ENCODE measurements at places on chromosomes 2 and 18.

GRCh38 chr2:66460031-66460430 lies 25.1 kb downstream of the MEIS1 start:
- no peak for DNase-seq

DNA sequence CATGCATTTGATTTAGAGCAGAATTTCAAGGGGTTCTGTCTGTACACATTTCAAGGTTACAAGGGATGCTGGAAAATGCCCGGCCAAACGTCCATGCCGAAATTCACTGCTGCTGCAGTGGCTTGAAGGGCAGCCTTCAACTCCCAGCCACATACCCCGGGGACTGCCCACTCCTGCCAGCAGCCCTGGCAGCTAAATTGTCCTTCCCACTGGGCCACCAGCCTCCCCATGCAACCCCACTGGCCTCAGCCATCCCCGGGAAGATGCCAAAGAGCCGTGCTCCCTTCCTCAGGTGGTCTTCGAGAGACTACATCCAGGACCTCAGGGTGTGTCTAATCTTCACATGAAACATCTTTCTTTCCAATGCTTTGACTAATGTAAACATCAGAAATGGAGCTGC lies 478.7 kb upstream of the MYT1L start:
- DNase-seq: no peak

GRCh38 chr2:107810734-107811133 lies 16.0 kb upstream of the RGPD4 start:
- no peak for DNase-seq

DNA sequence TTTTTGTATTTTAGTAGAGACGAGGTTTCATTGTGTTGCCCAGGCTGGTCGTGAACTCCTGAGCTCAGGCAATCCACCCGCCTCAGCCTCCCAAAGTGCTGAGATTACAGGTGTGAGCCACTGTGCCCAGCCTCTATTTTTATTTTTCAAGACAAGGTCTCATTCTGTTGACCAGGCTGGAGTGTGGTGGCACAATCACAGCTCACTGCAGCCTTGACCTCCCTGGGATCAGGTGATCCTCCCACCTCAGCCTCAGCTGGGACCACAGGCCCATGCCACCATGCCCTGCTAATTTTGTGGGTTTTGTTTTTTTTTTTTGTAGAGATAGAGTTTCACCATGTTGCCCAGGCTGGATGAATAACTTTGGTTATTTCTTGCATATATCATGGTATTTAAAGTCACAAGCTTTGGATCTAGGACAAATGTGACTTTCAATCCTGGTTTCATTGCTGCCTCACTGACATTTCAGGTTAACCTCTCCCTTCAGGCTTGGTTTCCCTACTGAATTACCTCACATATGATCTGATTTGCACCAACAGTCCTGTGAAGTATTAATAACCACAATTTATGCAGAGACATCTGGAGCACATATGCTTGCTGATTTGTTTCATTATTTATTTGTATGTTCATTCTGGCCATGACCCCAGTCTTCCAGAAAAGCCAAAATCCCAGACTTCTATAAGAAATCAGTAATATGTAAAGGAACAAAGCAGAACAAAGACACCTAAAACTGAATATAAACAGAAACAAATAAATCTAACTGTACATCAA lies 17.5 kb upstream of the RAB31 start:
- DNase-seq: no peak

DNA sequence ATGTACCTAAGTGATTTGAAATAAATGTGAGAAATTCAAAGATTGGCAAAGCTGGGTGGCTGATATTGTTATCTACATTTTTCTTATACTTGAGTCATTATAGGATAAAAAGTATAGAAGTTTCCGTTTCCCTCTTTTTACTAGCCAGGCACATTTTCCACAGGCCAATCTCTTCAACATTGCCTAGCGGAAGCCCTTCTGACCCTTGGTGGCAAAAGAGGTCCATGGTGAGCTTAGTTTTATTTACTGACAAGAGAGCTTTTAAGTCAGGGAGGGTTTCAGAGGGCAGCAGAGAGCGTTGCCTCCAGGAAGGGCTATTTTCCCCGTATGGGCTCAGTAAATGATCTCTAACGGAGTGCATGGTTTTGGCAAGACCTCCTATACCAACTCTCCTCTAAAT lies 15.1 kb upstream of the RHOB start:
- DNase-seq: no peak

- DNase-seq: no peak
Measured at GRCh38 chr18:35837922-35838496, 134.5 kb upstream of the RMP24 start.

- DNase-seq: no peak
Measured at GRCh38 chr2:178846458-178846802, 39.2 kb upstream of the TTN start.

- DNase-seq: no peak
Measured at GRCh38 chr18:33755391-33755790, 177.4 kb downstream of the ASXL3 start.

- no peak for DNase-seq
Measured at GRCh38 chr2:17813742-17814473, 2.4 kb upstream of the MSGN1 start.

DNA sequence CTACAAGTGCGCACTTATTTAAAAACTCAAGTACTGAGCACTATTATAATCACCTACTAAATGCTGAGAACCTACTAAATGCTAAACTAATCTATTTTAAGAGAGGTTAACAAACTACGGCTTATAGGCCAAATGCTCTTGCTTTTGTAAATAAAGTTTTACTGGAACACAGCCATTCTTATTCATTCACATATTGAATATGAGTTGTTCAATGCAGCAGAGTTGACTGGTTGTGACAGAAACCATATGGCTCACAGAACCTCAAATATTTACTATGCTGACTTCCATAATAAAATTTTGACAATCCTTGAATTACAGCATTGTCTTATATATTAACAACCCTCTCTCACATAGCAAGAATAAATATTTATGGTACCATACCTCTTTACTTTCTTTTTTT lies 103.2 kb downstream of the ZNF521 start:
- no peak for DNase-seq

DNA sequence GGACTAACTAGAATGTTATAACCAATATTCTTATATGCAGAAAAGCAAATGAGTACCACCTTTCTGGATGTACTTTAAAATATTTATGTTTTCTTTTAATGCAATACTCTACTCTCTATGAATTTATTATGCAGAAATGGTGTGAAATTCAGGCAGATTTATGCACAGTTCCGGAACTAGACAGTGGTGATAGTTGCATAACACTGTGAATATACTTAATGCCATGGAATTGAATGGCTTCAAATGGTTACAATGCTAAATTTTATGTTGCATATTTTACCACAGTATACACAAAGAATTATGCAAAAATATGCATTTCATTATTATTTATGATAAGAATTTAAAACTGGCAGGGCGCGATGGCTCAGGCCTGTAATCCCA lies 287.8 kb upstream of the FN1 start:
- no peak for DNase-seq

DNA sequence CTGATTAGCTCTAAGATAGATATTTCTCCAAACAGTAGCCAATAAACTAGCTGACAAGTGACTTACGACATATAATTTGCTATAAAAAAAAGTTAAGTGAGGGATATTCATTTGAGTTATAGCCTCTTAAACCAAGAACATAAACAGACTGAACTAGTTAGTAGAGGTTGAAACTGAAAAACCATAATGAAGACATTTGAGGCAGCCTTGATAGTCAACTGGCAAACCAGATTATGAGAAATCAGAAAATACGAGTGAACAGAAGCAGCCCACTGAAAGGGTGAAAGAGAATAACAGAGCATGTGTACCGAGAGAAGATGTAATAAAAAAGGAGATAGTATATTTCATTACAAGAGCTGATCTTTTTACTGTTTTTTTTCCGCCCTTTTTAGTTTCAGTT lies 698.1 kb upstream of the SETBP1 start:
- DNase-seq: no peak

DNA sequence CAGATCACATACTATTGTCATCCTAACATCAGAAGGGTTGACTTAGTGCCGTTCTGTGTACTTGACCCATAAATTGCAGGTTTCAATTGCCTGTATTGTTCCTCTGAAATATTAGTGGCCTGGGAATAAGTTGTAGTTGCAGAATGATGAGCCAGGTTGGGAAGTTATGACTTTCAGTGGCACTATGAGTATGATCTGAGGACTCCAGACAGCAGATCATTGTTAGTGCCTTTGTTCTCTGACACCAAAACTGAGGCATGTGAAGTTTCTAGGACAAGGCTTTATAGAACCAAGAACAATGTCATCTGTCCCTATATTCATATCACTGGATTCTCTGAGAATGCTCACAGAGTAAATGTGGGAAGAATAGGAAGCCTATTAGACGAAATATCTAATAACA lies 403.7 kb downstream of the STK39 start:
- DNase-seq: no peak

- DNase-seq: no peak
Measured at GRCh38 chr2:165105926-165106325, 97.9 kb downstream of the SCN3A start.

DNA sequence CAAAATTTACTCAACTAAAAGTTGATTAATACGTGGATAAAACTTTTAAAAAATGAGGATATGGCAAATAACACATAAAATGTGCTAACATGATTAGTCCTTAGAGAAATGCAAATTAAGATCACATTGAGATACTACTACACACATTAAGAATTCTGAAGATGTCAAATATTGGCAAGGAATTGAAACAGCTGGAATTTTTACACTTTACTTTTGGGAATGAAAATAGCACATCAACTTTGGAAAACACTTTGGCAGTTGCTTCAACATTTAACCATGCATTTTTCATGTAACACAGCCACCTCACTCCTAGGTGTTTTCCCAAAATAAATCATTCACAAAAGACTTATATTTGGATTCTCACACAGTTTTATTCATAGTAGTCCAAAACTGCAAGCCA lies 687.9 kb upstream of the SETBP1 start:
- no peak for DNase-seq

DNA sequence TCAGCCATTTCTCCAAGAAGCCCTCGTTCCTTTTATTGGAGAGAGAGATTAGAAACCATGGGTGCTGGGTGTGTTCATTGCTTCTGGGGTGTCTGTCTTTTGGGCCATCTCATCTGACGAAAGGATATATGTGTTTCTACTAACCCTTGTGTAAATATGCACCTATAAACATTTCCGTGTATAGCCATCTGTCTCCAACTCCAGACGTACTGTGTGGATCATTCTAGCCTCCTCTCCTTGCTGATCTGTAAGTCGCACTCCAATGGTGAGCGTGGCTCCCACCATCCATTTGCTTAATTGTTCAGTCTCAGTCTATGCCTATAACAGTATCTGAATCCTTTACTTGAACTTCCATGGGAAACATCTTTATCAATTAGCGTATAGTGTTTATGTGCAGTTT lies 1.8 kb downstream of the RBFA start:
- no peak for DNase-seq
